T1000 (cell line): ENCODE measurements at places on chromosomes 16 and 17.

- DNase-seq = no peak
Measured at GRCh38 chr16:55947366-55947765, 72.2 kb upstream of the CES5A start.

DNA sequence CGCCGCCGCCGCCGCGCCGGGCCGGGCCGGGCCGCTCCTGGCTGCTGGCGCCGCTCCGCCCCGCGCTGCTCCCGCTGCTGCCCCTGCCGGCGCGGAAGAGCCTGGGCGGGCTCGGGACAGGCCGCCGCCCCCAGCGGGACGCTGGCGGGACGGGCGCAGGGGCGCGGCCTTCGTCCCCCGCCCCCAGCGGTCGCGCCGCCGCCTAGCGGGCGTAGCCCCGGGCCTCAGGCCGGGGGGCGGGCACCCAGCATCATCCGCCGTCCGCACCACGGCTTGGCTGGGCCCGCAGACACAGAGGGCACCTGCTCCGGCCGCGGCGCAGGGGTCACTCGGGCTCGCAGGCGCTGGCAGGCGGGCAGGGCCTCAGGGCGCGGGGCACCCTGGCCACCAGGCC lies at the start of gene AMFR:
Gene AMFR (minus strand): TSS at position 107 of the 394 bp plus-strand sequence. CDS start 218 bp downstream, outside the sequence.
- peak; percentile 38 for DNase-seq

- no peak for DNase-seq
Measured at GRCh38 chr16:67256701-67257230, 8.0 kb downstream of the SLC9A5 start.

GRCh38 chr16:17828012-17828411 lies 357.3 kb upstream of the XYLT1 start:
- no peak for DNase-seq

- DNase-seq = no peak
Measured at GRCh38 chr17:43003542-43004172, 2.9 kb upstream of the IFI35 start.

- DNase-seq = no peak
Measured at GRCh38 chr16:13958474-13958873, 38.5 kb downstream of the ERCC4 start.

DNA sequence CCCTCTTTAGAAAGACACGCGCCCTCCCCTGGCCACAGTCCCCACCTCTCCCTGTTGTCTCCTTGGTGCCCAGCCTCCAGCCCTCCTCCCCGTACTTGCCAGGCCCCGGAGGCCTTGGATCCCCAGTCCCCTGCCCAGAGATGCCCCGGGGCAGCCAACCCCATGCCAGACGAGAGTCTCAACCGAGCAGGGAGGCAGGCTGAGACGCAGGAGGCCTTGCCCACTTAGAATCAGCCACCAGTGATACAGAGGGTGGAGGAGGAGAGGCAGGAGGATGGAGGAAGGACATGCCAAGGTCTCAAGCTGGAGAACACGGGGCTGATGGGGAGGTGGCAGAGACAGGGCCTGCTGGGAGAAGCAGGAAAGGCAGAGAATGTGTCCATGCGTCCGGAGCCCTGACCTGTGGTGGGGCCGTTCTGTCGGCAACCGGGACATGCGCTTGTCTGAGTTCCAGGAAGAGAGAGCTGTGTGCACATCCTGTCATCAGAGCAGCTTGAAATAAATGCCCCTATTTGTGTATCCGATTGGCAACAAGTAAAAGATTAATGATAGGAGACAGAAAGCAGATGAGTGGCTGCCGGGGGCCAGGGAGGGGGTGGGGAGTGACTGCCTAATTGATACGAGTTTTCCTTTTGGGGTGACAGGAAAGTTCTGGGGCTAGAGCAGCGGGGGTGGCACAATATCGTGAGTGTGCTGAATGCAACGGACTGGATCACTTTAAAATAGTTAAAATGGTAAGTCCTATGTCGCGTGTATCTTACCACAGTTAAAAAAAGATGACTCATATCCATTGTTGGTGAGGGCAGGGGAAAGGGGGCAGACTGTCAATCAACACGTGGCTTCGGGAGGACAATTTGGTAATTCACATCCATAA lies 44.7 kb upstream of the MEAK7 start:
- DNase-seq = no peak

GRCh38 chr17:55743103-55743679 lies 7.7 kb upstream of the PCTP start:
- DNase-seq = no peak

GRCh38 chr17:14304773-14305517 lies 4.1 kb downstream of the HS3ST3B1 start:
- DNase-seq = no peak

DNA sequence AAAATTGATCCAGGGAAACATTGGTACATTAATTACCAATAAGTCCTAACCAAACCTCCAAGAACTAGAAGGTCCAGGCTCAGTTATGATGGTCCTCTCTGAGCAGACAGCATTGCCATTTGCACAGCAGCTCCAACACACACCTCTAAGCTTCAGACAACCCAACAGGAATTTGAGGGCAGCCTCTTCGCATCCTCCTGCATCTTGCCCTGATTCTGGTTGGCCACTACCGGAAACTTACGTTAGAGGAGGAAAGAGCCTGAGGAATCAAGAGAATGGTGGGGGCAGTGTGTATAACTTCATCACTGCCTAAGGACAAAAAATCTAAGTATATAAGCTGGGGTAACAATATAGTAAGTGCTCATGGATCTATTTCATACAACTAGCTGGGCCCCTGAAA lies 15.7 kb downstream of the FAM117A start:
- DNase-seq = no peak

DNA sequence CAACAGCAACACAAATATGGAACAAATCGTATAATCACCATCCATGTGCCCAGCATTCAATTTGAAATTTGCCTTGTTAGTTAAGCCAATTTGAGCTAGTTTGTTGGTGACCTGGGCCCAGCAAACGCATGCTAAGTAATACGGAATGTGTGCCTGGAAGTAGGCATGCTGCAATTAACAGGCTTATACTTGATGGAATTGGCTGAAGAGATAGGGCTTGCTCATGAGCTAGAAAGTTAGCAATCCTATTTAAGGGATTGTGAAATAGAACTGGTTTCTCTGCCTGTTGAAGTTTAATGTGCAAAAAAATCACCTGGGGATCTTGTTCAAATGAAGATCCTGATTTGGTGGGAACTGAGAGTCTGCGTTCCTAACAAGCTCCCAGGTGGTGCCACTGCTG lies 8.5 kb upstream of the LPO start:
- no peak for DNase-seq

- DNase-seq = no peak
Measured at GRCh38 chr17:81459224-81459623, 53.4 kb downstream of the ACTG1 start.
